ENCODE measurements at places on chromosomes 1 and 21. TPM values are rescaled to one million over a fixed set of nuclear protein-coding genes. Genes with fewer than 3 reads are reported as not detected.

The LGR6 gene
- 0.29 TPM for total RNA-seq

The SLC5A3 gene
- 11.4 TPM for total RNA-seq

The CFHR1 gene
- total RNA-seq, result 0.39 TPM

The TBX15 gene
- total RNA-seq, result not detected

The XCL1 gene
- total RNA-seq, result not detected

The BATF3 gene
- total RNA-seq, result 6.5 TPM

The HAPLN2 gene
- not detected for total RNA-seq

The DMBX1 gene
- total RNA-seq, result 0.37 TPM

The CDCA8 gene
- 28.5 TPM for total RNA-seq

The RXRG gene
- total RNA-seq, result not detected

The SLC45A1 gene
- not detected for total RNA-seq

The EXTL1 gene
- total RNA-seq, result not detected

The TMEM61 gene
- 0.17 TPM for total RNA-seq

The CLCA1 gene
- total RNA-seq, result not detected

The KCNT2 gene
- total RNA-seq, result 0.18 TPM

The PGBD5 gene
- total RNA-seq, result 1.5 TPM

The RHD gene
- not detected for total RNA-seq

The NOL9 gene
- 12.0 TPM for total RNA-seq

The SPRR2A gene
- not detected for total RNA-seq

The CYP2J2 gene
- total RNA-seq, result 6.1 TPM

The C21orf58 gene
- total RNA-seq, result 11.9 TPM

The RALGPS2 gene
- 9.5 TPM for total RNA-seq

The KRTAP7-1 gene
- not detected for total RNA-seq

Measured in H4 (cell line).